ENCODE measurements at places on chromosomes 7 and 10.

DNA sequence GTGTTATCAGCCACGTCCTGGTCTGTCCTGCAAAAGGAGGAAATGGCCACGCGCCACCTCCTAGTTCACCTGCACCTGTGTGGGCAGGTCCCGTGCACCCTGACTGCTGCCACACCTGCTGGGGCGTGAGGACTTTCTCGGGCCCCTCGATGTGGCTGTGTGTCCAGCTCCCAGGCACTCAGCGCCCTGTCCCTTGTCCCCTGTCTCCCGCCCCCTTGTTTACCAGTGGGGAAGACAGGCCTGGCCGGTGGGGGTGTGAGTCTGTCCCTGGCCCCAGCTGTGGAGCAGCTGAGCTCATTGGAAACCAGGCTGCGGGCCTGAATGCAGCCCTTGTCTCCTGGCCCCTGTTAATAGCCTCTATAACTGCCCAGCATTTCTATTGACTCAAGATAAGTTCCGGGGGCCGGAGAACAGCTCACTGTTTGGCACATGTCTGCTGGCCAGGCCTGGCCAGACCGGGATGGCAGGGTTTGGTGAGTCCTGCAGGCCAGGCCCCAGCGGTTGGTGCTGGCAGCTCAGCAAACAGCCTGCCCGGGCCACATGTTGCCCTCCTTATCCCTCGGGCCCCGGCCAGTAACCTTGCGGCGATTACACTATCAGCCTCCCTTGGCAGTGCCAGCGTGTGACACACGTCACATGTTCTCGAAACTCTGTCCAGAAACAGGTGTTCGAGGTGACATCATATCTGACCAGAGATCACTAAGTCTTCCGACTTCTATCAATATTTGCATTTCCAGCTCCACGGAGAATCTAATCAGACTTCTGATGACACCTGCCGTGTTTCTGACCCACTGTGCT lies 52.1 kb downstream of the FOXL3 start:
- no peak for DNase-seq

DNA sequence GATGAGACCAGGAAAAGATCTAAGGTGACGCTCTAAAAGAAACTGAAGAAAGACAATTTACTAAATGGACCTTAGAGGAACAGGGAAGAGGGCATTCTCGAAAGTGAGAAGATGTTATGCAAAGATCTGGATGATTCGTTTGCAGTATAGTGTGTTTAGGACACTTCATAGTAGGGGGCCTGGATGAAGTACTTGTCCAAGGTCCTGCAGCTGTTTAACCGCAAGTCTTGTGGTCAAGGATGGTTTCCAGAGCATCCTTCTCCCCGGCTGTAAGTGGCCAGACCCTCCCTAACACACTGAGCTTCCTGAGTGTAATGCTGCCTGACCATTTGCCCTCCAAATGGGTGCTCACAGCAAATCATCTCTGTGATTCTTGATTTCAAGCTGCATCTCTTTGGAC lies 101.6 kb downstream of the XPNPEP1 start:
- no peak for DNase-seq

GRCh38 chr10:124529661-124530214 lies 68.1 kb downstream of the LHPP start:
- DNase-seq = no peak

GRCh38 chr10:61640856-61641255 lies 21.9 kb upstream of the CABCOCO1 start:
- no peak for DNase-seq

- no peak for DNase-seq
Measured at GRCh38 chr7:151888079-151889067, 11.5 kb upstream of the PRKAG2 start.

DNA sequence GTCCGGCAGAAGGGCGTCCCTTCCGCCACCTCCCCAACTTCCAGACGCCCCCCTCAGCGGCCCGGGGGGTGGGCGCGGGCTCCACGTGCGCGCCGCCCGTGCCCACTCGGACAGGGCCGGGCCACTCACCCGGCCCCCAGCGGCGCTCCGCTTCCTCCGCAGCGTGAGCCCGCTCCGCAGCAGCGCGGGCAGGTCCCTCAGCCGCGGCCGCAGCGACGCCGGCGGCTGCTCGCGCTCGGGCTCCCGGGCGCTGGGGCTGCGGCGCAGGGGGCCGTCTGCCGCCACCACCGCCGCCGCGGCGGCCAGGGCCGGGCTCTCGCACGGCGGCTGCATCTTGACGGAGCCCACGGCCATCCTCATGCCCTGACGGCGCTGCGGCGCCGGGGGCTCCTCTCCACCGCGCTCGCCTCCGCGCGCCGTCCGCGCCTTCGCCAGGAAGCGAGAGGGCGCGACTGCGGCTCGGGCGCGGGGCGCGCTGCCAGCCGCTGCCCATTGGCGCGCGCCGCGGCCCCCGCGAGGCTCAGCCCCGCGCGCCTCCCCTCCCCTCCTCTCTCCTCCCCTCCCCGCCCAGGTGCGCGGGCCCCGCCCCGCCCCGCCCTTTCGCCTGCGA lies at the start of gene RAPGEF5:
Gene RAPGEF5 (minus strand): TSS at position 454 of the 610 bp plus-strand sequence. CDS start 94 bp downstream, at position 360.
- no peak for DNase-seq

DNA sequence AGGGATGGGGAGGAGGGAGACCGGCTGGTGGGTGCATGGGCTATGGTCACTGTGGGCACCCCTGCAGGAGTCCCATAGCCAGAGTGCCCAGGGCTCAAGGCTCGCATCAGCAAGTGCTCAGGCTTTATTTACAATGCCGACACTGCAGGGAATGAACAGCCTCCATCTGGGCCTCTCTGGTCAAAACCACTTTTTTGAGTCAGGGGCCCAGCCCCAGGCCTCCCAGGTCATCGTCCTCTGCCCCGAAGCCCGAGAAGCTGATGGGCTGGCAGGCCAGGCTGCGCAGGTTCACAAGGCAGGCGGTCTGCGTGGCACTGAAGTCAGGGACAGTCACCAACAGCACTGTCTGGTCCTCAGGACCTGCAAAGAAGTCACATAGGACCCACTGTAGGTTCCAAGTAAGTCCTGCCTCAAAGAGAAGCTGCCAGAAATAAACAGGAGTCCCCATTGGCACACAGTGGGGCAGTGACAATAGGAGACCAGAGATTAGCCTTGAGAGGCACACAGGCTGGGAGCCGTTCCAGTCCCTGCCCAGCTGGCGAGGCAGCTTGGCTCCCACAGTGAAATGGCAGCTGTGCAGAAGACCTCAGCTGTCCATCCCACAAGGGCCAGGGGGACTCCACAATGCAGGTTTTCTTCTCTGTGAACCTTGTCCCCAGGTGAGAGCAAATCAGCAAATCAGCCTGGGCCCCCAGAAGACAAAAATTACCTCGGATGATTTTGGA lies 8.6 kb downstream of the POLD2 start:
- DNase-seq = no peak

DNA sequence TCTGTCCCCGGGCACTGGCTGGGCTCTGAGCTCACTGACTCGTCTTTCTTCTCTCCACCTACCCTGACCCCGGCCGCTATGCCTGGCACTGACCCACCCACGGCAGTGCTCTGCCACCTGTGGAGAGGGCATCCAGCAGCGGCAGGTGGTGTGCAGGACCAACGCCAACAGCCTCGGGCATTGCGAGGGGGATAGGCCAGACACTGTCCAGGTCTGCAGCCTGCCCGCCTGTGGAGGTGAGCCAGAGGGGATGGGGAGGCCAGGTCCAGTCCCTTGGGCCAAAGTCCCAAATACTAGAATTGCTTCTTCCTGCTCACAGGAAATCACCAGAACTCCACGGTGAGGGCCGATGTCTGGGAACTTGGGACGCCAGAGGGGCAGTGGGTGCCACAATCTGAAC lies 27.3 kb downstream of the TBATA start:
- no peak for DNase-seq

DNA sequence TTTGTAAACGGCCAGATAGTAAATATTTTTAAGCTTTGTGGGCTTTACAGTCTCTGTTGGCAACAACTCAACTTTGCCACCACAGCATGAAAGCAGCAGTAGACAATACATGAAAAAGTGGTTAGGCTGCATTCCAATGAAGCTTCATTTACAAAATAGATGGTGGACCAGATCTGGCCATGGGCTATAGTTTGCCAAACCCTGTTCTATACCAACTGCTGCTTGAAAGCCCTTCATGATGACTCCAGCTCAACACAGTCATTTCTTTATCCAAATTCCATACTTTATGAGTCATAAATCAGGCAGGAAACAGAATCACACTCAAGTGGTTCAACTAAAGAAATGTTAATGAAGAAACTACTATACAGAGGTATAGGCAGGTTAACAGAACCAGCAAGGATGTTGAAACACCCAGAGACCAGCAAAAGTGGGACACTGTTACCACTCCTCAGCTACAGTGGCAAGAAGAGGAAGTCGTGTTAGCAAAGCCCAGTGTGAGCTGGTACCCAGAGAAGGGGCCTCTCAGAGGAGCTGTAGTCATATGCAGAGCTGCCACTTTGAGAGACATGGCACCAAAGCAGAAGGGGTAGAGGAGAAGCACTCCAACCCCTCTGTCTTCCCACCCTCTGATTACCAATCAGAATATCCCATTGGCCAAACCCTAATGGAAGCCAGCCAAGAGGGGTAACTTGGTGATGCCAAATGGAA lies 72.5 kb downstream of the PRLHR start:
- no peak for DNase-seq

DNA sequence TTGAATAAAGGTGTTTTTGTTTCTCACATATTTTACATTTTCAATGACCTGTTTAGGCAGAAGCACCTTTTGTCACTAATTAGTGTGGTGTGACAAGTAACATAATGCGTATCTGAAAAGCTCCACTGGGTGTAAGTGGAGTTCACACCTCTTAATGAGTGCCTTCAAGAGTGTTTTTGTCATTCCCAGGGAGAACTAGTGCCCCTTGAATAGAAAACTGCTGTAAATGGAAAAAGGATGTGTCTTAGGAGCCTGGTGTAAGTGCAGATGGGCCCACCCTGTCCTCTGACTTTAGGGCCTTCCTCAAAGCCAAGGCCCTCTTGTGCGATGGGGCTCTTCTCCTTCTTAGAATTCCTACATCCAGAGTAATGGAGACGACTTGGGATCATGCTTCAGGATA lies 170.0 kb downstream of the MGMT start:
- DNase-seq = no peak

GRCh38 chr7:45390731-45391130 lies 183.4 kb upstream of the ADCY1 start:
- DNase-seq = no peak

All from activated effector memory CD4-positive, alpha-beta T cell treated with Interleukin-2 at 50 U/mL for 16 hours (primary cell).